CD4-positive, alpha-beta T cell treated with Interleukin-21 for 1 hour (primary cell): ENCODE measurements at places on chromosomes 2 and 18.

DNA sequence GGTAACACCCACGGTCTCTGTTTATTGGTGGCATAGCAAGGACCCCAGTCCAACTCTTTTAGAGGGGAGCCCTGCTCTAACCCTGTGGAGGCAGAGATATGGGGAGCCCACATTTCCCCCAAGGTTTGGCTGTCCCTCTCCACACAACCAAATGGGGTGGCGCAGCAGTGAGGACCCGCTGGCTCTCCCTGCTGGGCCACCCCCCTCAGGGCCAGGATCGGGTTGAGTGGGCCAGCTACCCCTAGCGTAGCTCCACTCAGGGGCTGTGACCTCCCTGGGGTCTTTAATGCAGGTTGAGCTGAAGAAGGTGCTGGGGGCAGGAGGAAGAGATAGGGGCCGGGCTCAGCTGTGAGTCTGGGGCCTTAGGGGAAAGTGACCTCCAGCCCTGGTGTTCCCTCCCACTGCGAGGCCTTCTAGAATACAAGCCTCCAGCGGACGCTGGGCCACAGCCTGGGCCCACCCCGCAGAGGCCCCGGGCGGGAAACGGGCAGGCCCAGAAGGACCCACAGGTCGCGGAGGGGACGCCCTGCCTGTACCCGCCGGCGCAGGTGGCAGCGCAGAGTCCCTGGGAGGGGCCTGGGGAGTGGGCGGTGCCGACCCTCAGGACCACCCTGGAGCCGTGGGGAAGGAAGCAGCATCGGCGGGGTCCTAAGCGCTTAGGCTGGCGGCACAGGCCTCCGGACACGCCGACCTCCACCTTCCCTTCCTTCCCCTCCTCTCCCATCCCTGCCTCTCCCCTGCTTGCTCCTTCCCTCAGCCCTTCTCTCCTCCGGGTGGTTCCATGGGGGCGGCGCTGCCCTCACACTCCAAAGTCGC, 9.6 kb downstream of the CROCC2 start:
- no peak for DNase-seq

GRCh38 chr18:44935455-44935854, 254.8 kb downstream of the SETBP1 start:
- no peak for DNase-seq

- DNase-seq: no peak
These were observed 474.6 kb downstream of the PLCL1 start for GRCh38 chr2:198279026-198279425.

DNA sequence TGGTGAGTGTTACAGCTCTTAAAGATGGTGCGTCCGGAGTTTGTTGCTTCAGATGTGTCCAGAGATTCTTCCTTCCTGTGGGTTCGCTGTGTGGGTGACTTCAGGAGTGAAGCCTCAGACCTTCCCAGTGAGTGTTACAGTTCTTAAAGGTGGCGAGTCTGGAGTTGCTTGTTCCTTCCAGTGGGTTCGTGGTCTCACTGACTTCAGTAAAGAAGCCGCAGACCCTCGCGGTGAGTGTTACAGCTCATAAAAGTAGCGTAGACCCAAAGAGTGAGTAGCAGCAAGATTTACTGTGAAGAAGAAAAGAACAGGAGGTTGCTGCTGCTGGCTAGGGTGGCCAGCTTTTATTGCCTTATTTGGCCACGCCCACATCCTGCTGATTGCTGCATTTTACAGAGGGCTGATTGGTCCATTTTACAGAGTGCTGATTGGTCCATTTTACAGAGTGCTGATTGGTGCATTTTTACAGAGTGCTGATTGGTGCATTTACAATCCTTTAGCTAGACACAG, 34.0 kb upstream of the SPTBN1 start:
- peak; percentile 50 for DNase-seq

DNA sequence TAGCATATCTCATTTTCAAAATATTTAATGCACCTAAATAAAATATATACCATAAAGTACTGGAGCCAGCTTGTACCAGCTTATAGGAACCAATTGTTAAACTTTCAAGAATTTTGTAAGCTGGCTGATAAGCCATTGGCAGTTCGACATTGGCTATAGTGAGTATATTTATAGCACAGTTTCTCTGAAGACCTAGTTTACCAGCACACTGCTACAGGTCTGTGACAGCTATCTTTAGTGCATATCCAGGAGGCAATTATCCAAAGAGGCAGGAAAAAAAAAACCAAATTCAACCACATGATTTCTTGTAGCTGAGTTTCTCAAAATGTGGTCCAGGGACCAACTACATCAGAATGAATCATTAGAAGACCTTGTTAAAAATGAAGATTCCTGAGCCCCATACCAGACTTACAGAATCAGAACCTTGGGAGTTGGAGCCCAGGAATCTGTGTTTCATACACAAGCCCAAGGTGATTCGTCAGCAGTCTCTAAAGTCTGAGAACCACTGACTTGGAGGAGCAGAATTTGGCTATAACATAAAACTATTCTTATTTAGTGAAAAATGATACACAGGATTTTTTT, 279.0 kb upstream of the NRP2 start:
- no peak for DNase-seq

GRCh38 chr2:26583381-26583911, 57.7 kb downstream of the CIB4 start:
- DNase-seq: no peak

- no peak for DNase-seq
These were observed 256.7 kb upstream of the SETBP1 start for GRCh38 chr18:44423814-44424644.

DNA sequence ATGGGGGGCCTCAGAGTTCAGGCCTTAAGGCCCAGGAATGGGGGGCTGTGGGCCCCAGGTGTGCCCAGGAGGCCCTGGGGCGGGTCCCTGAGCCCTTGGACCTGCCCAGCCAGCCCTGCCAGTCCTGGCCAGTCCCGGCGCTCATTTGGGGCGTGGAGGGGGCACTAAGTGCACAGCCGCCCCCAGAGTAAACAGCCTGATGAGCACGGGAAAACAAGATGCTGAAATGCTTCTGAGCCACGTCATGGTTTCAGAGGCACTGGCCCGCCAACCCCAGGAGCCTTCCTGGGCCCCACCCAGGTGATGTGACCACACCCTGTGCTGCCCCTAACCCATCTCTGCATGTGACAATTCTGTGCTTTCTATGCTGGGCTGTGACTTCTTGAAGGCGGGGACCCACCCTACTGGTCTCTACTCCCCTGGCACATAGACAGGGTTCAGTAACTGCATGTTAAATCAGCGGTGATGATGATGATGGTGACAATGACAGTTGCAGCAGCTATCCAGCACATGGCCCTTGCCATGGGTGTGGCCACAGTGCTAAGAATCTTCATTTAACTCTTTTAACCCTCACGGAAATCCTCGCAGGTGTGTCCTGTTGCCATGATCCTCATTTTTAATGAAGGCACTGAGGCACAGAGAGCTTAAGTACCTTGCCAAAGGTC, 28.1 kb upstream of the ASPRV1 start:
- DNase-seq: no peak

DNA sequence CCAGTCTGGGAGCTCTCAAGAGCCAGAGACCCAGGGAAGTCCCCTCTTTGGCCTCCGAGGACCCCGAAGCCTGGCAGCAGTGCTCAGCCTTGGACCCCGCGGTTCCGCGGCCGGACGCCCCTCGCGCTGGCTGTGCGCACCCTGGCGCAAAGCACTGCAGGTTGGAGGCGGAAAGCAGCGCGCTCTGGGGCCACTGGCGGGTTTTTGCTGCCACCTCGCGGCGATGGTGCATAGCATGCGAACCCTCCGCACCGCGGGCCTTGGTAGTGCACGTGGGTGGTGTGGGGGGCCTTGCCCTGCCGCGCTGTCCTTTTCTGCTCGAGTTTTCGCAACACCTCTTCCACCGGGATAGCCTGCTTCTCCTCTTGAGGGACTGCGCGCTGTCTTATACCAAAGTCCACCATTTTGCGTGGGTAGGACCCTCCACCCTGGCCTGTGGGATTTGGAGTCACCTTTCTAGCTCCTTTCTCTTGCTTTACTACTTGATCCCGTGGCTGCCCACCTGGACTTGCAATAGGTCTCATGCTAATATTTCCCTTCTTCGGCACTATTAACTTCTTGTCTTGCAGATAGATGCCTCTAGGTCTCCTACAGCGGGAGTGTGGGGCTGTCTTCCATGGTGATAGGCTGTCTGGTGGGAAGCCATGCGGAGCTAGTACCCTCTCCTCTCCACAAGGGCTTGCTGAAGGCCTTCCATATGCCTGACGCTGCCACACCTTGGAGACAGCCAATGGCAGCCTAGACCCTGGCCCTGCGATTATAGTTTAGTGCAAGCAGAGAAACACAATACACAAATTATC, 14.3 kb downstream of the SIX3 start:
- DNase-seq: peak; percentile 60

- DNase-seq: peak; percentile 23
These were observed 1.2 kb upstream of the CABLES1 start for GRCh38 chr18:23133860-23134779.

- DNase-seq: no peak
These were observed 431.6 kb downstream of the PID1 start for GRCh38 chr2:228839421-228839876.

- DNase-seq: no peak
These were observed 141.1 kb downstream of the DOCK10 start for GRCh38 chr2:224901121-224901676.

DNA sequence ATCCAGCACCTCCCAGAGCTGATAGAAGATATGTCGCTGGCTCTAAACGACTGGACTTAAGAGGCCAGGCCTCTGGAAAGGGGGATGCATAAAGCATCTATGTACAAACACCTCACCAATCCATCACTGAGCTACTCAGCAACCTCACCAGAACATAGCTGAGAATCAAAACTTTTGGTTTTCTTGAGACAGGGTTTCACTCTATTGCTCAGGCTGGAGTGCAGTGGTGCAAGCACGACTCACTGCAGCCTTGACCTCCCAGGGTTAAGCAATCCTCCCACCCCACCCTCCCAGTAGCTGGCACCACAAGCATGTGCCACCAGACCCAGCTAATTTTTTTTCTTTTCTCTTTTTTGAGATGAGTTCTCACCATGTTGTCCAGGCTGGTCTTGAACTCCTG, 62.9 kb upstream of the MSH6 start:
- no peak for DNase-seq

DNA sequence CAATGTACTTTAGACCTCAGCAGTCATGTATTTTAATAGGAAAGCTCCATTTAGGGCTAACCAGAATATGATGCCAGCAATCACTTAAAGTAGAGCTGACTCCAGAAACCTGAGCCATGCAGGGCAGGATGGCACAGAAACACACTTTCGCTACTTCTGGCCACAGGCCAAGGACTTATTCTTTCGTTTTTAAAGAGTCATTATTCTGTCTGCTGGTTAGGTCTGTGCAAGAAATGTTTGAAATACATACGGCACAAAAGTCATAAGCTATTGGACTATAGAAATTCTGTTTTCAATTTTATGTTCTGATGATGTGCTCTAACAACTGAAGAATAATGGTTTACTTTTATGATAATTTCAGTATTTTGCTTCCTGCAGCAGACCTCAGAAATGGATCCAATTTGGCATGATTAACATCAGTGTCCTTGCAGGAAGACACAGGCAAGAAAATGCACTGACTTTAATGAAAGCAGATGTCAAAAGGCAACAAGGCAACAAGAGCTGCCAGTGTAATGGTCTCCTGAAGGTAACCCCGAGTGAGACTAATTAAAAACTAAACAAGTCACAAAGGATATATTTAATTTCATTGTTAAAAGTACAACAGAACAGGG, 114.4 kb upstream of the CHRNA1 start:
- DNase-seq: no peak

GRCh38 chr2:20190876-20191713, 33.8 kb downstream of the SDC1 start:
- DNase-seq: no peak

- DNase-seq: no peak
These were observed 195.9 kb downstream of the TFCP2L1 start for GRCh38 chr2:121089166-121089510.

GRCh38 chr2:156077041-156077742, 255.3 kb downstream of the NR4A2 start:
- DNase-seq: no peak

GRCh38 chr2:148875387-148876051, 492 bp downstream of the KIF5C start:
- DNase-seq: no peak

GRCh38 chr18:5513947-5514346, 29.9 kb downstream of the EPB41L3 start:
- DNase-seq: no peak

- DNase-seq: no peak
These were observed 162.5 kb downstream of the RAD51AP2 start for GRCh38 chr2:17355608-17356329.

- DNase-seq: no peak
These were observed 190.7 kb upstream of the CXCR4 start for GRCh38 chr2:136308611-136309010.
